ENCODE measurements at places on chromosomes 12 and 14.

DNA sequence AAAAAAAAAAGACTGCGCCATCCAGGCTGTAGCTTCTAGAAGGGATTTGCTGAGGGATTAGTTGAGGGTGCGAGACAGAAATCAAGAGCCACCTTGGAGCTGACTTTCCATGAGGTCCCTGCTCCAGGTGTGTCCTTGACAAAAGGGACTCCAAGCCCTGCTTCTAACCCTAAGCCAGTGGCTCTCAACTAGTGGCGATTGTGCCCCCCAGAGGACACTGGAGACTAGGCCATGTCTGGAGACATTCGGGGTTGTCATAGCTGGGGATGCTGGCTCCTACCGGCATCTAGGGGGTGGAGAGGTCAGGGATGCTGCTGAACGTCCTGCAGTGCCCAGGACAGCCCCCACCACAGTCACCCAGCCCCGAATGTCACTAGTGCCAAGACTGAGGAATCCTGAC is 40.6 kb downstream of the SPRING1 start:
- no peak for DNase-seq

GRCh38 chr12:124831590-124831989 is 32.1 kb downstream of the SCARB1 start:
- DNase-seq: no peak

DNA sequence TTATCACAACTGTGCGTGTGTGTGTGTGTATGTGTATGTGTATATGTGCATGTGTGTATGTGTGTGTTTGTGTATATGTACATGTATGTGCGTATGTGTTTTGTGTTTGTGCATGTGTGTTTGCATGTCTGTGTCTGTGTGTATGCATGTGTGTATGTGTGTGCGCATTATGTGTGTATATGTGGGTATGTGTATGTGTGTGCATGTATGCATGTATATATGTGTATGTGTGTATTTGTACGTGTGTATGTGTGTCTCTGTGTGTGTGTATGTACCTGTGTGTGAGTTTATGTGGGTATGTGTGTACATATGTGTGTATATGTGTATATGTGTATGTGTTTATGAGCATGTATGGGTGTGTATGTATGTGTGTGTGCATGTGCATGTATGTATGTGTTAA is 37.6 kb upstream of the PIWIL1 start:
- no peak for DNase-seq

- DNase-seq: no peak
These were observed 39.3 kb downstream of the SETD3 start for GRCh38 chr14:99441157-99441870.

DNA sequence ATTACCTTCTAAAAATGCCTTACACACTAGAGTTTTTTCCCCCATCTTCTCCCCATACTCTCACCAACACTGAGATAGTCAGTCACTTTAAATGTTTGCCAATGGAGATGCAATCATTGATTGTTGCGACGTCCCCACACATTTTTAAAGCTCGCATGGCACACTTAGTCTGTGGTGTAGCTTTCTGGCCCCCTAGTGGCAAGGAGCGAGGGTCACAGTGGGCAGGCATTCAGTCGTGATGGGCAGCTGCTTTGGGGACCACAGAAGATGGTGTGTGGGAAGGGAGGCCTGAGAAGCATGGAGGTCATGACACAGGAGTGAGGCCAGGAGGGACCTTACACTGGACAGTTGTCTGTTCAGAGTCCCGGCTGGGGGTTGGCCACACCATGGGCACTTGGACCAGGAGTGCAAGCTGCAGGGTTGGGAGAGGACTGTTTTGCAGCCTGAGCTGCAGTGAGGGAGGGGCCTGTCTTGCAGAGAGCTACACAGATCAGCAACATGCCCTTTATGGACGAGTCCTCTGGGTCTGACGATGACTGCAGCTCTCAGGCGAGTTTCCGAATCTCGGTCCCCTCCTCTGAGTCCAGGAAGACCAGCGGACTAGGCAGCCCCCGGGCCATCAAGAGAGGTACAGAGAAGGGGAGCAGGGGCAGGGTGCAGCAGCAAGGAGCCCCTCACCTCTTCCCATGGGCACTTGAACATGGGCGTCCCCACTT is 28.6 kb downstream of the PIGH start:
- DNase-seq: no peak

GRCh38 chr12:118884226-118884625 is 97.1 kb upstream of the SRRM4 start:
- DNase-seq: no peak

DNA sequence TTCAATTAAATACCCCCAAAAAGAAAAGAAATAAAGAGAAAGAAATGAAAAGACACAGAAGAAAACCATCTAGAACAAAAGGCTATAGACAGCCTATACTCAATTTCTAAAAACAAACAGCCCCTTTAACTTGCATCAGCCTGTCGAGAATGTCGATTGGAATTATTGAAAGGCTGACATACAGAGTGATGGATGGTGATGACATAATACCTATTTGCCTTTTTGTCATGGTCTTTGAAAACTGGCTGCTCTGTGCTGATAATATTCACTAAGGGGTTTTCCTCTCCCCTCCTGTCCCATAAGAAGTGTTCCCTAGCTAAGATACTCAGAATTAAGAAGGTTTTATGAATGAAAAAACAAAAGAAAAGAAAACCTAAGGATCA is 393.7 kb downstream of the SOX5 start:
- no peak for DNase-seq

DNA sequence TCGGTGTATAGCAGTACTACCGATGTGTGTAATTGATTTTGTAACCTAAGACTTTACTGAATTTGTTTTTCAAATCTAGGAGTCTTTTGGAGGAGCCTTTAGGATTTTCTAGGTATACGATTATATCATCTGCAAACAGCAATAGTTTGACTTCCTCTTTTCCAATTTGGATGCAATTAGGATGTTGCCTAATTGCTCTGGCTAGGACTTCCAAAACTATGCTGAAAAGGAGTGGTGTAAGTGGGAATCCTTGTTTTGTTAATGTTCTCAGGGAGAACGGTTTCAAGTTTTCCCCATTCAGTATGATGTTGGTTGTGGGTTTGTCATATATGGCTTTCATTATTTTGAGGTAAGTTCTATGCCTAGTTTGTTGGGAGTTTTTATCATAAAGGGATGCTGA is 171.6 kb upstream of the PDE3A start:
- DNase-seq: no peak

- DNase-seq: no peak
These were observed 105.2 kb downstream of the FGD4 start for GRCh38 chr12:32504591-32504990.

DNA sequence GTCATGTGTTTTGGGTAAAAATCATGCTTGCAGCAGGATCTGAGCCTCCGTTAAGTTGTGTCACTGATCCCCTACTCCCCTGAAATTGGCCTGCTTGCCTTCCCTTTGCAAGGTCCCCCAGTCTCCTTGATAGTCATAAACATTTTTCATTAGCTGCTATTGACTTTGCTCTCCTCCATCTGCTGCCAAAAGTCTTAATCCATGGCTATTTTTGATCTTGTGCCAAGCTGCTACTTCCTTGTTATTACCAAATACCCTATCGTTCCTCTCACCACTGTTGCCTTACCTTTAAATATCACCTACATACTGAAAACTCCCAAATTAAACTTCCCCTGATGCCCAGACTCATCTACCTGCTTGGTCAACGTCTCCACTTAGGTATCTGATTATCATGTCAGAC is 148.3 kb downstream of the PHLDA1 start:
- no peak for DNase-seq

GRCh38 chr14:104360501-104360900 is 219.1 kb upstream of the C14orf180 start:
- DNase-seq: no peak

GRCh38 chr12:32362892-32363291 is 36.5 kb upstream of the FGD4 start:
- no peak for DNase-seq

DNA sequence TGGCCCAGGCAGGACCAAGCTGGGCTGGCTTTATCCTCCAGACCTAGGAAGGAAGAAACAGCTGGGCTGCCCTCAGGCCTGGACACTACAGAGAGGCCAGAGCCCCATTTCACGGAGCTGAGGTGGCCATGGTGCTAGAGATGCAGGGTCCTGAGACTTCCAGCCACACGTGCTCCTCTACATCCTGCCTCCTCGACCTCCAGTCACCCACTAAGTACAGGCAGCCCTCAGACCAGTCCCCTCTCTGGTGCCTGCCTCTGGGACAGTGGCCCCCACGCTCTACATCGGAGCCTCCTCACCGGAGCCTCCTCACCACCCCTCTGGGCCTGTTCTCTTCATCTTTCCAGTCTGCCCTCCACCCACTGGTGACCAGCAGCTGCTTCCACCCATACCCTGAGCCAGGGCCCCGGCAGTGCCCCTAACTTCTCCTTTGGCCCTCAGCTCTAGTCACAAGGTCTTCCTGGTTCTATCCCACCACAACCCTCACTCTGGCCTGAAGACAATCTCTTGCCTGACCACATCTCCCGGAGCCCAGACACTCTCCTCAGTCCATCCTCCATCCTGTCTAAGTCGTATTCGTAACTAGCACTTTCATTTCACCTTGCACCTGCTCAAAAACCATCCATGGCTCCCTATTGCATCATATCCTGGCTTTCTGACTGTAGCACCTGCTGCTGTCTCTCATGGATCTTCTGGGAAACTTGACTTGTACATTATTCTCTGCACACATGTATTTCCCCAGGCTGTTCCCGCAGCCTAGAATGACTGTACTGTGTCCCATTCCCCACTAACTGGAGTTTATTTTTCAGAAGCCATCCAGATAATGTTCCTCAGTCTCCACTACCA is 43.9 kb downstream of the DIO3 start:
- DNase-seq: no peak

DNA sequence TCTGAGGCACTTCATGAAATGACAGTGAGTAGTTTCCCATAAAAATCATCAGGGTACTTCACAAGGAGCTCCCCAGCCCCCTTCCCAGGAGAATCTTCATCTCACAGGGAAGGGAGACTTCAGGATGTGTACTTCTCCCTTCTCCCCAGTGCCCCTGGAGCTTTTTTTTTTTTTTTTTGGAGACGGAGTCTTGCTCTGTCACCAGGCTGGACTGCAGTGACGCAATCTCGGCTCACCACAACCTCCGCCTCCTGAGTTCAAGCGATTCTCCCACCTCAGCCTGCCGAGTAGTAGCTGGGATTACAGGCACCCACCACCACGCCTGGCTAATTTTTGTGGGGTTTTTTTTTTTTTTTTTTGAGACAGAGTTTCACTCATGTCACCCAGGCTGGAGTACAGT is 10.4 kb downstream of the ITPK1 start:
- no peak for DNase-seq

DNA sequence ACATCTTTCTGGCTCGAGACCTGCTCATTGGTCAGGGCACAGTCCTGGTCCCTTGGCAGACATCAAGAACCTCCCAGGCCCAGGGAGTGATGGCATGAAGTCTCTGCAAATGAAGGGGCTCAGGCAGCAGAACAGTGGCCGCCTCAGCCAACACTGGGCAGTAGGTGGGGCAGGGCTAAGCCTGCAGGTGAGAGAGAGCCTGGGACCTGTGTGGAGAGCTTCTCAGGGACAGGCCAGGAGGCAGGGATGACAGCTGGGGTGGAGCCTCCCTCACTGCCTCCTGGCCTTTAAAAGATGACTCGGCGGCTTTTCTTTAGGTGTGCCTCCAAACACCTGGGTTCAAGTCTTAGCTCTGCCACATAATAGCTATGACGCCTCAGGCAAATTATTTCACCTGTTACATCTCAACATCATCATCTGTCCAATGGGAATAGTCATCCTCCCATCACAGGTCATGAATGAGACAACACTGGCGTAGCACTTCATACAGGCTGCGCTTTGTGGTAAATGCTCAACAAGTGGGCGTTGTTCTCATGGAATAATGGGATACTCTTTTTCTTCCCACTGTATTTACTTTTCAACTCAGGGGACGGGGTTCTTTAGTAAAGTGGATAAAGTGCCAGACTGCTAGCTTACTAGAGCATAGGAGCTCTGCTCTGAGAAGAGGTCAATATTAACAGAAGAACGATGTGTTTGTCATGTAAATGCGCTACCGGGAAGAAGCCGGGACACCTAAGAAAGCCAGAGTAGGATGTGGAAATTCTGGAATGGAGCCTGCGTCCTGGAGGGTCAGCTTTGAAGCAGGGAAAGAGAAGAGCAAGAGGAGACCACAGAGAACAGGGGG is 277.4 kb downstream of the FOXN3 start:
- no peak for DNase-seq

GRCh38 chr14:62528296-62528695 is 517.0 kb downstream of the KCNH5 start:
- no peak for DNase-seq

GRCh38 chr12:8907513-8907912 is 6.8 kb upstream of the PHC1 start:
- DNase-seq: no peak

DNA sequence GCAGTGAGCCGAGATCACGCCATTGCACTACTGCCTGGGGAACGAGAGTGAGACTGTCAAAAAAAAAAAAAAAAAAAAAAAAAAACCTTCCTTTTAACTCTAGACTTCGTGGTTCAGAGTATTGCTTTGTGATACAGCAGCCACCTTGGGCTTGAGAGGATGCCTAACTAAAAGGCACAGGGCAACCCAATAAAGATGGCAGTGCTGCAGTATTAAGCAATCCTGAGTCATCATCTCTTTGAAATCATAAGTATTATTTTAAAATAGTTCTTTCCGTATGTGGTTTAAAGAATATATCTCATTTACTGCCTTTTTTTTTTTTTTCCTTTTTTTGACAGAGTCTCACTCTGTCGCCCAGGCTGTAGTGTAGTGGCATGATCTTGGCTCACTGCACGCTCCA is 116.1 kb downstream of the PLEKHA5 start:
- DNase-seq: no peak

- no peak for DNase-seq
These were observed 218.6 kb upstream of the SYT1 start for GRCh38 chr12:78645956-78646355.

GRCh38 chr12:107635139-107635538 is 50.5 kb upstream of the PWP1 start:
- no peak for DNase-seq

DNA sequence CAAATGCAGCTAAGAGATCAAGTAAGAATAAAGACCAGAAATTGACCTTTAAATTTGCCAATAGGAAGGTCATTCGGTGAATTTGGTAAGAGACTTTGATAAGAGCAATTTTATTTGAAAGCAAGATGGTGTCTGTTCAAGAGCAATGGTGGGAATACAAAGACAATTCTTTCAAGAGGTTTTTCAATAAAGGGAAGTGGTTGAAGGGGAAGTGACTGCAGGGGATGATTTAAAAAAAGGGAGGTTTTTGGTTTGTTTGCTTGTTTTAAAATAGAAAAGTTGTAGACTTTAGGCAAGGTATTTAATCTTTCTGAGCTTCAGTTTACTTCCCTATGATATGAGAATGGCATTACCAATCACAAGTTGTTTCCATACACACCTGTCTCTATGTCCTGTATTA is 4.3 kb upstream of the APPL2 start:
- no peak for DNase-seq

GRCh38 chr12:116599285-116600136 is 40.3 kb downstream of the MAP1LC3B2 start:
- no peak for DNase-seq

GRCh38 chr12:21773263-21773741 is 1.2 kb downstream of the KCNJ8 start:
- no peak for DNase-seq

Measured in NCI-H1048 (cell line).